Panc1 (cell line): ENCODE measurements at places on chromosomes 5 and 9. TPM values are rescaled to one million over a fixed set of nuclear protein-coding genes. Genes with fewer than 3 reads are reported as not detected.

PNPLA7 gene
- total RNA-seq, result 3.9 TPM

BRINP1 gene
- total RNA-seq, result not detected

TRIM36 gene
- 1.6 TPM for total RNA-seq

TAF11L5 gene
- not detected for total RNA-seq

CDKN2B-AS1 gene
- not detected for total RNA-seq

IRX2 gene
- 0.10 TPM for total RNA-seq

ANKRD34B gene
- 0.10 TPM for total RNA-seq

HSD17B3 gene
- 0.39 TPM for total RNA-seq

FNIP1 gene
- 48.3 TPM for total RNA-seq

CYLC2 gene
- not detected for total RNA-seq

MOB3B gene
- total RNA-seq, result 0.03 TPM

COL23A1 gene
- total RNA-seq, result 0.05 TPM

FOXD4L6 gene
- total RNA-seq, result not detected

PCDHB15 gene
- 0.15 TPM for total RNA-seq

S100Z gene
- total RNA-seq, result not detected

NSG2 gene
- not detected for total RNA-seq

TRPM6 gene
- 0.05 TPM for total RNA-seq

- DNase-seq, result no peak
Measured at GRCh38 chr9:17222932-17223331, 88.1 kb downstream of the CNTLN start.

DNA sequence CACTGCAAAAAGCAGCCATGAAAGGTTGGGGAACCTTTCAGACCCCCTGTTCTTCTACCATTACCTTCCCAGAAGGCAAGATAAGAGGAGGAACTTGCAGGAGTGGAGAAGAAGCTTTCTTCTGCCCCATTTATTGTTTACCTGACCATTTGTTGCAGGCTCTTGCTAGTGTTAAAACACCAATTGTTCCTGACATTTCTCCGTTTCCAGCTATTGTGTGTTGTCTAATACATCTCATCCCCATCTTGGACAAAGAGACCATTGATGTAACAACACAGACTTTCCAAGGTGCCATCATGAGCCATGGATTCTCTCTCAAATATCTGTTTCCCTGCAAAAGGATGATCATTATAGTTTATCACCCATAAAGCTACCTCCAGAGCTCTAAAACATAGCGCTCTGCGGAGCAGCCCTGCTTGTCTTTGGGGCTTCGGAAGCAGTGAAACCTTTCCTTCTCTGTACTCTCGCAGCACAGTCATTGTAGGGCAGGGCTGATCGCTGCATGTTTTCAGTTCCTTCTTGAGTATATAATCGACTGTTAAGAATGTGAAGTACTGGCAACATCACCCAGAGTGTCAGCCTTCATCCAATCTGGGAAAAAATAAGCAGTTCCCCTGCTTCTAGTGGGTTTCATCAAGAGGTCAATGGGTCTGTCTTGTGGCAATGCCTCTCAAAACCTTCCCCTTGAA, 680.0 kb downstream of the SEMA5A start:
- no peak for DNase-seq

- DNase-seq, result peak; percentile 47
Measured at GRCh38 chr5:159003045-159004030, 96.4 kb downstream of the EBF1 start.

GRCh38 chr5:179766726-179767455, 26.9 kb upstream of the LTC4S start:
- DNase-seq, result no peak

- DNase-seq, result no peak
Measured at GRCh38 chr5:6261256-6261655, 117.1 kb downstream of the MED10 start.

DNA sequence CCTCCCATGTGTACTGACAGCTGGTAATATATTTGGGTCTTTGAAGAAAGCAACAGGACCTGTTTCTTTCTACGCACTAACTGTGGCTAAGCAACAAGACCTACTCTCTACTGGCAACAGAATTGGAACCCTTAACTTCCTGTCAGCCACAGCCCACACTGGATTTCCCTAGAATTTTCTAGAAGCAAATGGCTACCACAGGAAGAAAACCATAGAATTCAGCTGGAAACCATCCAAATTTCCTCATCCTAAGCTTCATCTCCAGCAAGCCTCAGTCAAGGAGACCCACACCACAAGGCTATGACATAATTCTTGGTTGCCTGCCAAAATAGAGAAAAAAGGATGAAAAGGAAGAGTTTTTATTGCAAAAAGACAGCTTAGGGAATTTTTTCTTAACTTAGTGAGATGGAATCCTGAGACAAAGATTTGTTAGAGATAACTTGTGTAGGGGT, 171.8 kb upstream of the TNC start:
- DNase-seq, result no peak

GRCh38 chr5:142181547-142182163, 73.1 kb downstream of the NDFIP1 start:
- no peak for DNase-seq

DNA sequence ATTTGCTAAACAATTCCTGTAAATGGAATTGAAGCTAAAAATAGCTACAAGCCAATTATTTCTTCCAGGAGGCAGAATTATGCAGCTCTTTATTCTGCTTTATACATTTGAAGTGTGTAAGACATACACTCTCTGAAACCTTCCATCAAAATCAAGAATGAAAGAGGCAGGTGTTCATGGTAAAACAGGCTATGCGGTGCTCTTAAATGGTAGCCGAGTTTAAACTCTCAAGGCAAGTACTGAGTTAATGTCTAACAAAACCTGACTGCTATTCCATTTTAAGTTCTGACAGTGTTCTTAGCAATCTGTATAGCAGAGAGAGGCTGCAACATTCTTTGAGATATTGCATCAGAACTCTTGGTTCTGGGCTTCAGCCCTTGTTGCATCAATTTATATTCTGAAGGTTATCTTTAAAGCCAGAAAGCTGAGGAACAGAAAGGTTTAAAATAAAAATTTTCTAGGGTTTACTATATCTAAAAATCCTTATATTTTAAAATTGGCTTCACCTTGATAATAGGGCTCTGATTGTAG, 248.3 kb upstream of the CCNG1 start:
- DNase-seq, result no peak

DNA sequence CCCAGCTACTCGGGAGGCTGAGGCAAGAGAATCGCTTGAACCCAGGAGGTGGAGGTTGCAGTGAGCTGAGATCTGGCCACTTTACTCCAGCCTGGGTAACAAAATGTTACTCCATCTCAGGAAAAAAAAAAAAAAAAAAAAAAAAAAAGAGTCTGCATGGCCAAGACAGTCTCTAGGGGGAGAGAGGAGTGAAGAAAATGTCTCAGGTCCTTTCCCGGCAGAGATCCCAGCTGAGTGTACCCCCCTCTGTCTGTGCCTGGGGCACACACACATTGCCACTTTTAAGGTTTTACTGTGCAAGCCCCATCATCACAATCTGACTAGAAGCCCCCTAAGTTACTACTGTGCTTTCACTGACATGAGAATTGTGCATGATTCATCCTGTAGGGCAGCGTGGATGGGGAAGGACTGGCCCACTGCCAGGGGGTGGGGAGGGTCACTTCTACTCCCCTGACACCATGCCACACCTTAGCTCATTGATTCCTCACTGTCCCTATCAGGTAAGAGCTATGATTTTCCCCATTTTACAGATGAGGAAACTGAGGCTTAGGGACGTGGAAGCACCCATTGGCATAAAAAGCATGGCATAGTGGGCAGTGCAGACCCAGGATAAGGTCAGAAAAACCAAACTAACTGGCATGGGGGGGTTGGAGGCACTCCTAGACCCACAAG, 102.3 kb upstream of the LARP1 start:
- no peak for DNase-seq

- no peak for DNase-seq
Measured at GRCh38 chr5:139388198-139388821, 1.4 kb downstream of the MZB1 start.

- peak; percentile 33 for DNase-seq
Measured at GRCh38 chr5:92017776-92018175, 634.7 kb upstream of the ARRDC3 start.

DNA sequence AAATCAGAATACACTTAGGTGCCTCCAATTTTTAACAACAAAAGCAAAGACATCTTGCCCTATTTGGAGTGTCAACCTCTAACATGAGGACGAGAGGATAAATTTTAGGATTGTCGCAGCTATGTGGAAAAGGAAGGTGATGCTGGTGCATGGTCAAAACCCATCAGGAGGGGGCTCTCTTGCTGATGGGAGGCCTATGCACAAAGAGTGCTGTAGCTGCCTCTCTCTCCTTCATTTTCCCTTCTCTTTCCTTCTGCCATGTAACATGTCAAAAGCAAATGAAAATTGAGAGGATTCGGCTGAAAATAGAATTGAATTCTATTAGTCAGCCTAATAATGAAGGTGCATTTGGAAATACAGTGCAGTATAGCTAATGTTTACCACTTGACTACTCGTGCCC, 578.7 kb upstream of the ZNF462 start:
- no peak for DNase-seq

DNA sequence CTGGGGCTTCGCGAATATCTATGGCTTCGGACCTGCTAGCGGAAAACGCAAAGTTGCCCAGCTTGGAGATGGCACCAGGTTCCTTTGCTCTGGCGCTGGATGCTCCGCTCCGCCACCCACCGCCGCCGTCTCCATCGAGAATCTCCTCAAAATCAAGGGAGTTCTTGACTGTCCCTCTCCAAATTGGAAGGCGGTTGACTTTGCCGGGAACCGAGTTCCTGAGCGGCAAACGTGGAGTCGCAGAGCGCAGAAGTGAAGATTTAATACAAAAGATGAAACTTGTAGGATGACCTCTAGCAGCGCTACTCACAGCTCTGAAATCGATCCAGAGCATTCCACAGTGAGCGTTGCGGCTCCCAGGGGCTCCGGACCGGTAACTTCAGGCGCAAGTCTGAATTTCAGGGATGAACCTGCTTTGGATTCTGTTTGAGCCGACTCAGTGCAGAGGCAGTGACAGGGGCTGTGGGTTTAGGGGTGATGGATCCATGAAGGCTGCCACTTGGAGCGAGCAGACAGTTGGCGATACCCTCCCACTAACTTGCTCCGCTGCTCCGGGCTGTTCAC, 1641.5 kb upstream of the C9orf72 start:
- no peak for DNase-seq

GRCh38 chr5:106860398-106861044, 810.2 kb downstream of the EFNA5 start:
- DNase-seq, result no peak

GRCh38 chr9:29297592-29297991, 1724.3 kb upstream of the C9orf72 start:
- no peak for DNase-seq

- no peak for DNase-seq
Measured at GRCh38 chr5:180389252-180390101, 36.3 kb upstream of the GFPT2 start.

GRCh38 chr5:91499943-91500531, 116.9 kb upstream of the ARRDC3 start:
- DNase-seq, result peak; percentile 35

DNA sequence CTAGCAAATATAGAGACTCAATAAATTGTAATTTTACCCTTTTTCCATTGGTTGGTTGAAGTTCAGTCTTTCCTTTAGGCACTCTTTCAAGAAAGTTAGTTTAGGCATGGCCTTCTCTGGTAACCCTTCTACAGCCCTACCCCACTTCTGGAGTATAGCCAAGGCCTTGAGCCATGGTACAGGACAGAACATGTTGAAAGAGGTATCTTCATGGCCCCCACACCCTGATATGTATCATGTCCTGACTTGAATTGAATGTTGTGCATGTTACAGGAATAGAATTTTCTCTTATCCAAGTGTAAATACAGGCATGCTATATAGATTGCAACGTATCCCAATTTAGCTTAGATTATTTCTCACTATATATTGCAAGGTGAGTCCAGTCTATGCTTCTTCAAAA, 175.6 kb downstream of the CD180 start:
- no peak for DNase-seq

DNA sequence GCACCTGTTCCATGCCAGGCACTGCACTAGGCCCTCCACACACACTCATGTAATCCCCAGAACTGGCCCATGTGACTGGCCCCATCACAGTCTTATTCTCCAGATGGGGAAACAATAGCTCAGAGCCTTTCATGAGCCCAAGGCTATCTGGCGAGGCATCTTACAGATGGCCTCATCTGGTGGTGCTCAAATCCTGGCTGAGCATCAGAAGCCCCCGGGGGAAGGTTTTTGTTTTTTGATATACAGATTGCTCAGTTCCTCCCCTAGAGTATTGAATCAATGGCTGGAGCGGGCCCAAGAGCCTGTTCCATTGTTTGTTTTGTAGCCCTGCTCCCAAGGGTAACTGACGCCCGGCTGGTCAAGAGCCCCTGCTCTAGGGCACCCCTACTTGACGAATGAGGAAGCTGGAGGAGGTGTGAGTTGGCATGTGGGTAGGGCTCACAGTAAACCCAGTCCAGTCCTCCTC, 145.3 kb upstream of the RAPGEF1 start:
- no peak for DNase-seq

DNA sequence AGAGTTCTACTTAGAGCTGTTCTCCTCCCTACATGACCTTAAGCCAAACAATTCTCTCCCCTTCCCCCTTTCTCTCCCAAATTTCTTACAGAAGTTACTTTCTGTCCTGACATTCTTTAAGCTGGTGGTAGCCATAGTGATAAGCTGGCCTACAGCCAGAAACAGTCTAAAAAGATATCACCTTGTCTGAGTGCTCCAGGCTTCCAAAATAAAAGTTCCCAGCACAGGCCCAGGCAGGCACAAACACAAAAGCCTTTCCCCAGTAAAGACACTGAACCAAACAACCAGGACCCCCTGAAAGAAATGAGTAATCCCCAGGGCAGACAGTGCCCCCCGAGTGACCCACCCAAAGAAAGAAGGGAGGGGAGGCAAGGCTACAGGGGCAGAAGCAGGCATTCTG, 19.2 kb downstream of the SIL1 start:
- no peak for DNase-seq

DNA sequence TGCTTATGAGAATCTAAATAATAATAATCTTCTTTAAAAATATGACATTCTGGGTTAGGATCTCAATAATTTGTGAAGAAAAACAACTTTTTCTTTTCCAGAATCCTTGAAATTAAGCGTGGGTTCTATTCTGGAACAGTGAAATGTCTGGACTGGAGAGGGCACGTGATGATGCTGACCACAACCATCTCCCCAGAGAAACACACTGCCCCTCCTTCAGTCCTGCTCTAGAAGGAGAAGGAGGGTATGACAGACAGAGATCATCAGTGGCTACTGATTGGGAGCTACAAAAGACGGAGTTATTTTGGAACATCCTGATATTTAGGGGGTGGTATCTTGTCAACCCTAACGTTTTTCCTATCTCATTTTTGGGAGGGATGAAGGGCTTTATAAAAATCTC, 40.2 kb downstream of the MEF2C start:
- DNase-seq, result no peak

- DNase-seq, result no peak
Measured at GRCh38 chr5:148561801-148562311, 92.5 kb downstream of the HTR4 start.
